Activated T-helper 9 cell treated with anti-CD3 and anti-CD28 coated beads, Interleukin-2, amount 50 U/mL, for 16 hours (primary cell): ENCODE measurements at places on chromosomes 13 and 19.

- DNase-seq = no peak
Observed at GRCh38 chr19:13887018-13887436, 10.1 kb downstream of the NANOS3 start.

DNA sequence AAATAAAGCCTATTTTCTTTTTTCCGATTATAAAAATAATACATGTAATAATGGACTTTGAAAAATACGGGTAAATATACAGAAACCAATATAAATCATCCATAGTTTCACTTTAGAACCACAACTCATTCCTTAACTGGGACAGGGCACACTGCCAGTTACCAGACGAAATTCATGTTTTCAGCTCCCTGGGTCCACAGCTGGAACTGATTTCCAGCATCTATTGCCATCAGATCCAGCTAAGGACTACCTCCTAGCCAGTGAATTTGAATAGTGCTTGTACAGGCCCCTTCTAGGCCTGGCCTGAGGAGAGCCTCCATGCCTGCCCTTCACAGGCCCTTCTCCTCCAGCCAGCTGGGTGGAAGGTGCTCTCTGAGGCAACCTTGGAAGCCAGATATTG is 30.0 kb upstream of the ATP12A start:
- DNase-seq = no peak

DNA sequence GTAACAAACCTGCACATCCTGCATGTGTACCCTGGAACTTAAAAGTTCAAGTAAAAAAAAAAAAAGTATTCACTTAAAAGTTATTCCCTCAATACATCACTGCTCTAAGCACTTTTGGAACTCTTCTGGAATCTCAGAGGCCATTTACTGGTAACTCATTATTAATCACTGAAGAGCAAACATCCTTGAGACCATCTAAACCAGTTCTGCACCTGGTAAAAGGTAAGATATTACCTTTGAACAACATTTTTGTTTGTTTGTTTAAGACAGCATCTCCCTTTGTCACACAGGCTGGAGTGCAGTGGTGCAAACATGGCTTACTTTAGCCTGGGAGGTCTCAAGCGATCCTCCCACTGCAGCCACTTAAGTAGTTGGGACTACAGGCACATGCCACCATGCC is 16.7 kb downstream of the UGGT2 start:
- DNase-seq = no peak

- no peak for DNase-seq
Observed at GRCh38 chr19:14555918-14556661, 15.8 kb downstream of the NDUFB7 start.

- DNase-seq = no peak
Observed at GRCh38 chr13:44389060-44389666, 15.5 kb downstream of the SERP2 start.

GRCh38 chr19:29805031-29805965 is 6.5 kb upstream of the CCNE1 start:
- DNase-seq = no peak

GRCh38 chr19:54230031-54230430 is 7.2 kb upstream of the LILRB3 start:
- no peak for DNase-seq

DNA sequence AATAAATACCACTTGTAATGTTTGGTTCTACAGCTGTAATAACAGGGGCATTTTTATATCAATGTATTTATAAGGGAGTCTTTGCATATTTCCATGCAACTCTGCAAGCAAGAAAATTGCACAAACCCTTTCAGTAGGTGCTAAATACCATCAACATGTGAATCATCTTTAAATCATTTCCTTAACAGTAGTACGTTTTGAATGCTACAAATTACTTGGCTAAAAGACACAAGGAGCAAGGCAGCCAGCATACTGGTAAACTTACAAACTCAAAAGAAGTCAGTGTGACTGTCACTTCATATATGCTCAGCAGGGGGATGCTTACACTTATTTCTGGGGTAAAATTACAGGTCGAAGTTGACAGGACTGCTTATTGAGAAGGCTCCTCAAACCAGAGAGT is 402.4 kb downstream of the EFNB2 start:
- DNase-seq = no peak

DNA sequence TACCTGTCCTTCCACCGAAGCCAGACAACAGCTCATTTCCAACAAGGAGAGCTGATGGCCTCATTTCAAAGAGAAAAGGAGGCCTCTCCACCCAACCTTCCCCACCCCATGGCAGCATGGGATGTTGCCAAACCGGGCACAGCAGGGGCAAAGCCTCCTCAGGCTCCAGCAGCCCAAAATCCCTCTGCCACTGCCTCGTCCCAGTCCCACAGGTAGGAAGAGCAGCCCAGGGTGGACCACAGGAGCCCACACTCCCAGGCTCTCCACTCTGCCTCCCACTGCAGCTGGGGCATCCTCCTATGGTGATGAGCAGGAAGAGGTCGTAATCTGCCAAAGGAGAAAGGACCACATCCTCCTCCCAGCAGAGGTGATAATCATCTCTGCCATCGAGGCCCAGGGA is 50.9 kb downstream of the PEPD start:
- DNase-seq = no peak

GRCh38 chr19:33456845-33457220 is 64.8 kb downstream of the PEPD start:
- DNase-seq = no peak

GRCh38 chr13:113097651-113098050 is 7.9 kb upstream of the F7 start:
- no peak for DNase-seq

GRCh38 chr13:101289764-101290163 is 126.5 kb downstream of the NALCN start:
- DNase-seq = no peak

DNA sequence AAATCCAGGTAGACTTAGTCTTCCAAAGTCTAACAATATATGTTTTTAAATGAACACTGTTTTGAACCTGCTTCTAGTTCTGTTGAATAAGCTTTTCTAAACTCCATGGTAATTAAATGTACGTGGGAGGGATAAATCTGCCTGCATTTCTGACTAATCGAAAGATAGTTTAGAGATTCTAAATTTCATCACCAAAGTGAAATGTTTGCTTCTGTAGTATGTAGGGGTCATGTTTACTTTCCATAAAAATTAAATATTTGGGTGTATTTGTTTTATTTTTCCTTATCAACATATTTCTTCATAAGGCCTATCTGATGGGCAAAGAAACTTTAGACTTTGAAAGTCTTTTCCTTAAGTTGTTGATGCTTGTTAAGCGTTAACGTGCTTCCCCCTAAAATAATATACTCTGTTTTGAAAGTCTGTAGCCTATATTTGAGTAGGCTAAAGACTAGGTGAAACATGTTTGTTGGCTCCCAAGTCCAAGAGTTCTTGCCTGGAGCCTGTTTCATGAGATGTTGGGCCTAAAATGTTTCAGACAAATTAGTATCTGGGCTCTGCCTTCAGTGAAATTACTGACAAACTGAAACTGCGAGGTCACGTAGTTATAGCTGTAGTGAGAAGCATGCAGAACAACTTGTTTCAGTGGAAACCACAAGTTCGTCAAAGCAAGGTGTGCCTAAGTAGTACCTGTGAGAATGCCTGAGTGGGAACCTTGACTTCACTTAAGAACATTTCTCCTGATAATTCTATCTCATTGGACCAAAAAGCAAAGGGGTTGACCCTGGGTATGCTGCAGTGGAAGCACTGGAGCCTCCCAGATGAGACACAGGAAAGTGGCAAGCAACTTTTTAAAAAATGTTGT is 126.2 kb downstream of the LMO7 start:
- DNase-seq = no peak

DNA sequence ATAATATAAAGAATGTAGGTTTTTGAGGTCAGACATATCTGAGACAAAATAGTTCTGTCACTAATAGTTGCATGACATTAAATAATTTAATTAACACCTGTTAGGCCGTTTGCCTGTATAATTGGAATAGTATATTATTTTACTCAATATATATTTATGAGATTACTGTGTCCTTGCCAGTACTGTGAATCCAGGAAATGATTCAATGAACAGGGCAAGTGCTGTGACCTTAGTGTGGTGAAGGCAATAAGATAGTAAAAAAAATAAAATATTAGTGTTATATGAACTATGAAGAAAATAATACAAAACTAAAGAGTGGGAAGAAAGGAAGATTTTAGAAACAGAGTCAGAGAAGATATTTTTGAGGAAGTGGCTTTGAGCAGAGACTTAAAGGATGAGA is 403.7 kb downstream of the PCDH9 start:
- DNase-seq = no peak

DNA sequence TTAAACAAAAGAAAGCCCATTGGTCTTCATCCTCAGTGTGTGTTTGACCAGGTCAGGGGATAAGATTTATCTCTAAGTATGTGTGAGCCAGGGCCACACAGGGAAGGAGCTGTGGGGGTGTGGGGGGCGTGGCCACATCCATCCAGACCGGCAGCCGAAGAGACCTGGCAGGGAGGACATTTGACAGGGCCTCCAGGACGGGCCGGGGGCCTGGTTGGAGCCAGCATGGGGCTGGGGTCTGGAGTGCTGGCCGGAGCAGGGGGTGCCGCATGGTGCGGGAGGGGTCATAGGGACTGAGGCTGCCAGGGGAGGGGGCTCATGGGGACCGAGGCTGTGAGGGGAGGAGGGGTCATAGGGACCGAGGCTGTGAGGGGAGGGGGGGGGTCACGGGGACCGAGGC is 20.4 kb upstream of the GNA15 start:
- DNase-seq = no peak

- DNase-seq = no peak
Observed at GRCh38 chr19:39671739-39672363, 16.1 kb downstream of the LGALS16 start.

GRCh38 chr13:63299866-63300394 is 1884.3 kb upstream of the PCDH20 start:
- DNase-seq = no peak

- DNase-seq = no peak
Observed at GRCh38 chr19:48471836-48472235, 2.7 kb downstream of the CYTH2 start.

DNA sequence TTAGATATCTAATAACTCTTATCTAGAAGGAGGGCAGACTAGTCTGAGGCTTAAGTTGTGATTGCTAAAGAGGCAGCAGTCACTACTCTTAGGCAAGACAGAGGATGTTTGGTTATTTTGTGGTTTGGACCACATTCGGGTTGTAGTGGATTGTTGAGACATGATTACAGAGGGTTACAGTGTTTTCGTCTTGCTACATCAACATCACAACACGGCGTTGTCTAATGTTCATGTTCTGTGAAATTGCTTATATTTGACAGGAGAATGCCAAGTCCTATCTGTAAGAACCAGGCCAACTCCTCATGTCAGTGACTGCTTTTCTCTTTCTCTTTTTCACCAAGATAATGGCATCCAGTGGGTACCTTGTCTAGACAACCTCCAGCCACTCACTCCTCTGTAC is 16.8 kb upstream of the TM9SF2 start:
- no peak for DNase-seq

GRCh38 chr13:102260256-102260655 is 141.6 kb downstream of the FGF14 start:
- no peak for DNase-seq

DNA sequence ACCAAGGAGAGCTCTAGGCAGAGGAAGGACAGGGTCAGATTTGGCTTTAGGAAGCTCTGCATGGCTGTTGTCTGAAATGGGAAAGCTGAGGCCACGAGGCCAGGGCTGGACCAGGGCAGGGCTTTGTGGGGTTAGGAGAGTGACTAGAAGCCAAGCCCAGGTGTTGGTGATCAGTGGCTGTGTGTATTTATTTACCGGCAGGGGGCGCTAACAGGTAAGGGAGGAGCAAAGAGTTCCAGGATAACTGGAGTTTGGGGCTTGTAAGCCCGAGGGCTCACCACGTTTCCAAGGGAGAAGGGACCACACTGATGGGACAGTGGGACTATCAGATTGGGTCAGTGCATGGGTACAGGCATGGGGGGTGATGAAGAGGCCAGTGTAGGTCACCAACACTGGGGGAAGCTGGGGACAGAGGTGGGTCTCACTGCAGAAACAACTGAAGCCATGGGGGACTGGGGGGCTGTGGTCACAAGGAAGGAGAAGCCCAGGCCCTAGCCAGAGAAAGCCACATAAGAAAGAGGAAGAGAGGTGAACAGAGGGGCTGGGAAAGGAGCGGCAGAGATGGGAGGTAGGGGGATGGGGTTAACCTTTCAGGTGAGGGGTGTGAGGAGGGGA is 3.9 kb downstream of the TMEM147 start:
- DNase-seq = peak; percentile 34

GRCh38 chr19:10712754-10713153 is 5.1 kb upstream of the DNM2 start:
- no peak for DNase-seq

DNA sequence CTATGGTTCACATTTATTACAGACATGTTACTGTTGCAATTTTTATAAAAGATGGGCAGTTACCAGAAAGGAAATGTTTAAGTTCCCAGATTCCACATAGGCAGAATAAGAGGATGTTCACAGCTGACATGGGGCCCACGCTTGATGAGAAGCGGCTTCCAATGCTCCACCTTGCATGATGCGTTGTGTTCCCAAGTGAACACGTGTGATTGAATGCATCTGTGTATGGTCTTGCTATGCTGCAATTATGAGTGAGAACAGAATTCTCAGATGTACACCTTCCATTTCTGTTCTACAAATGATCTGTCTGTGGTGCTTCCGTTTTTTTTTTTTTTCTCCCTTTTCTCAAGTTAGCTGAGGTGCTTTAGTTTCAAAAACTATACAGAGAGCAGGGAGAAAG is 15.5 kb downstream of the UPF3A start:
- DNase-seq = no peak

- DNase-seq = no peak
Observed at GRCh38 chr19:1307320-1307719, 21.6 kb downstream of the EFNA2 start.

DNA sequence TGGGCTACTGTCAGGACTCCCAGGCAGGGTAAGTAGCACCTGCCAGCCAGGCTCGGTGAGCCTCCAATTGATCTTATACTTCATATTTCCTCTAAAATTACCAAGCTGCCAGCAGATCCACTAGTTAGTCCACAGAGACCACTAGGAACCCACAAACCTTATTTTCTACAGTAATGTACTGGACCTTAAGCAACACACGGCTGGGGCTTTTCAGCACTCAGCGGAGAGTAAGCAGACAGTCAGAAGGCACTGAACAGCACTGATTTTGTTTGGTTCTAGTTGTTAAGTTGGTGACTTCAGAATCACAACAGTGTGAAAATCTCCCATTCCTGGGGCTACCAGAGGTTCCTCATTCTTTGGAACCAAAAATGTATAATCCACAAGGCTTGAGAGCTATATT is 56.1 kb downstream of the MRPL57 start:
- no peak for DNase-seq

GRCh38 chr19:46783670-46784069 is 4.7 kb downstream of the SLC1A5 start:
- no peak for DNase-seq

GRCh38 chr19:18423258-18424020 is 4.2 kb downstream of the SSBP4 start:
- DNase-seq = no peak

DNA sequence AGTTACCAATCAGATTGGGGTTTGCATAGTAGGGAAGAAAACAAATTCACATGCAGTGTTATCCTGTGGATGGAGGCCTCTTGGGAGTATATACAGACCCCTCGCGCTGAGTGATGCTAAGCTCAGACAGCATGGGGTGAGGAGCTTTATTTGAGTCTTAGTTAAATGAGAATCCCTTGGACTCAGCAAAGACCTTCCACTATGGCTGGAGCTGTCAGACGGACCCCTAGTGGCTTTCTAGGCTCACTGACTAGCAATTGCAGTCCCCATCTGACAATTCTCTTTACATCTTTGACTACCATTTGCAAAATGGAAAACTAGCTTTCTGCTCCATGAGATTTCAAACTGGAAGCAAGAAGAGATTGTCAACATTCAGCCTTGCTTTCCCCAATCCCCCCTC is 90.4 kb downstream of the STOML3 start:
- no peak for DNase-seq

- peak; percentile 62 for DNase-seq
Observed at GRCh38 chr19:38514812-38515633, 81.5 kb downstream of the RYR1 start.
